ENCODE measurements at places on chromosomes 7 and 10.
A peak's percentile ranks its signal among the peaks of the same experiment; 100 is the strongest.

GRCh38 chr10:22345301-22346095 is at the start of gene SPAG6:
TSS of gene SPAG6 (plus strand) at chr10:22345496. CDS start at chr10:22345612, 116 bp downstream.
- DNase-seq: peak; percentile 42

GRCh38 chr7:28330384-28331070 is 81.8 kb upstream of the CREB5 start:
- DNase-seq: no peak

- DNase-seq: no peak
These were observed 315.6 kb downstream of the GRM8 start for GRCh38 chr7:126937171-126937570.

DNA sequence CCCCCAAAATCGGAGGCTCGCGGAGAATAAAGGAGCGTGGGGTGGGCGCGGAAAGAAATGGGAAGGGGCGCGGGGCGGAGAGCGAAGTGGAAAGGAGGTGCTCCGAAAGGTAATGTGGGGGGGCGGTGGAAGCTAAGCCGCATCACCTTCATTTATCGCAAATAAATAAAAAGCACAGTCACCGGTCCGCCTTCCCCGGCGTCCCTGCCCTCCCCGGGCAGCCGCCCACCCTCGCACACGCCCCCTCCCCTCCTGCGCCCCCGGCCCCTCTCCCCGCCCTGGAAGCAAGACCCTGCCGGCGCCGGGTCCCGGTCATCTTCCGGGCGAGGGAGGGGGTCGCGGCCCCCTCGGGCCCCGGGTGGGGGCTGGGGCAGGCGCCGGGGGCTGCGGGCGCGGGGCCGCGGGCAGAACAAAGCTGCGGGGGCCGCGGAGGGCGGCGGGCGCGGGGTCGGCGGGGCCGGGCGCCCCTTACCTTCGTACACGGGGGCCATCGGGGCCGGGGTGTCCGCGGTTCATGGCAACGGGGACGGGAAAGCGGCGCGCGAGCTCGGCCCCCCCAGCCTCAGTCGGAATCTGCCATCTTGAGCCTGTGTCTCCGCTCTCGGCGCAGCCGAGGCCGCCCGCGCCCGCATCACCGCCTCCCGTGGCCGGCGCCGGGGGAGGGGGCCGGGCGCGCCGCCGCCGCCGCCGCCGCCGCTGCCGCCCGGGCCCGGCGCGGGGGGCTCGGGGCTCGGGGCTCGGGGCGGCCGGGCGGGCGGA is 486 bp downstream of the HIPK2 start:
- DNase-seq: no peak

- peak; percentile 84 for DNase-seq
These were observed 70.8 kb upstream of the UCN3 start for GRCh38 chr10:5293691-5294550.

DNA sequence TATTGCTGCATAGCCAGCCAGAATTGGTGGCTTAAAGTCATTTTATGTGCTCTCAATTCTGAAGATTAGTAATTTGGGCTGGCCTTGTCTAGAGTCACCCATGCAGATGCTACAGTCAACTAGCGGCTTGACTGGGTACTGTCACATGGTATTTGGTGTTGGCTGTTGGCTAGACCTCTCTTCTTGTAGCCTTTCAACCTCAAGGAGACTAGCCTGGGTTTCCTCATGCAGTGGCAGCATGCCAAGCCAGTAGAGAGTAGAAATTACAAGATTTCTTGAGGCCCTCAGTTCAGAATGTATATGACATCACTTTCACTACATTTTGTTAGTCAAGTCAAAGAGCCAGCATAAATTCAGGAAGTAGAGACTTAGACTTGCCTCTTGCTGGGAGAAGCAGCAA is 3.7 kb upstream of the ZNF800 start:
- no peak for DNase-seq

GRCh38 chr10:112915590-112916572 is 34.2 kb upstream of the TCF7L2 start:
- DNase-seq: no peak

- DNase-seq: no peak
These were observed 63.8 kb downstream of the FAM241B start for GRCh38 chr10:69693886-69694285.

DNA sequence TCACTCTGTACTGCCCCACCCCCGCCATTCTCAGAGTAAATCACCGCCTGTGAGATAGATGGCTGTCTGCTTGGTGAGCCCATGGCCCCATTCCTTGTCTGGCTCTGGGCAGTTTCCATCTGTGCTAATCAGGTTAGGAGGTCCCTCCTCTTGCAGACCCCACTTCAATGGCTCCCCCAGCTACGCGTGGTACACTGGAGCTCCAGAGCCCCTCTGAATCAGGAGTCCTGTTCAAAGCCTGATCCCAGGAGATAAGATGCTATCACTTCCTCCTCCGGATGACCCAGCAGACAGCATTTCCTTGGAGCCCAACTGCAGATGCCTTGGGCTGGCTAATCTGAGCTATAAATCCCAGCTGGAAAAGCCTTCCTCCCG is 122.3 kb downstream of the SH3PXD2A start:
- no peak for DNase-seq

DNA sequence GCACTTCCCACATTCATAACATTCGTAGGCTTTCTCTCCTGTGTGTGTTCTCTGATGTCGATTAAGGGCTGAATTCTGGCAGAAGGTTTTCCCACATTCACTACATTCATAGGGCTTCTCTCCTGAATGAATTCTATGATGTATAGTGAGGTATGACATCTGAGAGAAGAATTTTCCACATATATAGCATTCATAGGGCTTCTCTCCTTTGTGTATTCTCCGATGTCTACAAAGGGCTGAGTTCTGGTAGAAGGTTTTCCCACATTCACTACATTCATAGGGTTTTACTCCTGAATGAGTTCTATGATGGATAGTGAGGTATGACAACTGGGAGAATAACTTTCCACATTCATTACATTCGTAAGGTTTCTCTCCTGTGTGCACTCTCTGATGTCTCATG is 15.6 kb downstream of the ZNF12 start:
- DNase-seq: no peak

DNA sequence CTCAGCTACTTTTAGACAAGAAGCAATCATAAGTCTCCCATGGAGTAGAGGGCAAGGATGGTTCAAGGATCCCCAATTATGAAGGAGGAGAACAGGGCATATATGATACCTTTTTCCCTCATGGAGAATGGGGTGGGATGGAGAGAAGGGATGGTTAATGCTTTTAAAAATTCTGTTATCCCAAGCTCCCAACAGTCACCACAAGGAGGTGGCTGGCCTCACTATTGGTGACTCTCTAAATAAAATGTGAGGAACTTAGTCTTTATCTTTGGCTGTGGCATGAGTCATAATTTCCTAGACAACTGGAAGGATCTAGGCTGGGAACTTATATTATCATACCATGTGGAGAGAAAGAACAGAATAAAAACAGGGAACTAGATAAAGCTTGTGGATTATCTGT is 297.0 kb downstream of the PHTF2 start:
- no peak for DNase-seq

- DNase-seq: no peak
These were observed 55.9 kb downstream of the GRID1 start for GRCh38 chr10:86310702-86311101.

GRCh38 chr7:142832417-142832816 is 22.5 kb upstream of the EPHB6 start:
- no peak for DNase-seq

- DNase-seq: no peak
These were observed 26.1 kb upstream of the DUSP5 start for GRCh38 chr10:110471566-110472139.

- no peak for DNase-seq
These were observed 226.5 kb upstream of the STEAP1 start for GRCh38 chr7:89927762-89928161.

- DNase-seq: no peak
These were observed 87.8 kb upstream of the DUSP5 start for GRCh38 chr10:110409926-110410325.

GRCh38 chr10:66349726-66350125 is 576.1 kb upstream of the LRRTM3 start:
- DNase-seq: no peak

DNA sequence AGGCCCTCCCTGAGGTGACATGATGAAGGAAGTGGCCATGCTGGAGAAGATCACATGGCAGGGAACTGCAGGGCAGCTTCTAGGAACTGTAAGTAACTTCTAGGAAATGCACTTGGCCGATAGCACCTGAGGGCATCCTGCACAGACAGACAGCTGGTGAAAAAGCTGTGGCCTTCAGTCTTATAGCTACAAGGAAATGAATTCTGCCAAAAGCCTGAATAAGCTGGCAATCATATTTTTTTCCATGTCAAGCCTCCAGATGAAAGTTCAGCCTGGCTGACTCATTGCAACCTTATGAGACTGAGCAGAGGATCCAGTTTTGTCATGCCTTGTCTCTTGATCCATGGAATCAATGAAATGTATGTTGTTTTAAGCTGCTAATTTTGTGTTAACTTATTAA is 91.1 kb upstream of the CACNA2D1 start:
- DNase-seq: no peak

- peak; percentile 42 for DNase-seq
These were observed 61.2 kb upstream of the LRRN3 start for GRCh38 chr7:111029574-111030251.

DNA sequence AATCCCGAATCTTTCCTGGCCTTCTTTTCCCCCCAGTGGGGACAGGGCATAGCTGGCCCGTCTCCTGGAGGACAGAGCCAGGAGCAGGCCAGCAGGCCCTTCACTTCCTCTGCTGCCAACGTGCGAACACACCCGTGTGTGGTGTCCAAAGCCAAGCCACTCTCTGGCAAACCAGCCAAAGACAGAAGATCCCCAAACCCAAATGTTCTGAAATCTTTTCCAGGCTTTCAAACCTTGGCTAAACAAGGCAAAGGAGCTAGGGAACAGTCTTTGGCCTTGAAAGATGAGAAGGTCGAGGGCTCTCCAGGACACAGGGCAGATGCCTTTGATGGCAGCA is 63.0 kb downstream of the PROSER2 start:
- no peak for DNase-seq

DNA sequence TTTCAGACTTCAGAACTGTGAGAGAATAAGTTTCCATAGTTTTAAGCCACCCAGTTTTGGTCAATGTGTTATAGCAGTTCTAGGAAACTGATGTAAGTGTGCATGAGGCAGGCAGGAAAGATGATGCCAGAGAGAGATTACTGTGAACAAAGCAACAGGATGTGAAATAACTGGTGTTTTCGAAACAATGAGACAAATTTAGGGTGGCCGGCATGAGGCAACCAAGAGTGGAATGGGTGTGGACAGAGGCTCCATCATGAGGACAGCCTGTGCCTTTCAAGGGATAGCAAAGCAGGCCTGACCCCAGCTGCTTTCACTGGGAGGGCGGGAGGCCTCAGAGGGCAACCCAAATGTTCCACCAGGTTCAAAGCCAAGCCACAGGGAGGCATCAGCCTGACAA is 67.3 kb upstream of the UCN3 start:
- no peak for DNase-seq

DNA sequence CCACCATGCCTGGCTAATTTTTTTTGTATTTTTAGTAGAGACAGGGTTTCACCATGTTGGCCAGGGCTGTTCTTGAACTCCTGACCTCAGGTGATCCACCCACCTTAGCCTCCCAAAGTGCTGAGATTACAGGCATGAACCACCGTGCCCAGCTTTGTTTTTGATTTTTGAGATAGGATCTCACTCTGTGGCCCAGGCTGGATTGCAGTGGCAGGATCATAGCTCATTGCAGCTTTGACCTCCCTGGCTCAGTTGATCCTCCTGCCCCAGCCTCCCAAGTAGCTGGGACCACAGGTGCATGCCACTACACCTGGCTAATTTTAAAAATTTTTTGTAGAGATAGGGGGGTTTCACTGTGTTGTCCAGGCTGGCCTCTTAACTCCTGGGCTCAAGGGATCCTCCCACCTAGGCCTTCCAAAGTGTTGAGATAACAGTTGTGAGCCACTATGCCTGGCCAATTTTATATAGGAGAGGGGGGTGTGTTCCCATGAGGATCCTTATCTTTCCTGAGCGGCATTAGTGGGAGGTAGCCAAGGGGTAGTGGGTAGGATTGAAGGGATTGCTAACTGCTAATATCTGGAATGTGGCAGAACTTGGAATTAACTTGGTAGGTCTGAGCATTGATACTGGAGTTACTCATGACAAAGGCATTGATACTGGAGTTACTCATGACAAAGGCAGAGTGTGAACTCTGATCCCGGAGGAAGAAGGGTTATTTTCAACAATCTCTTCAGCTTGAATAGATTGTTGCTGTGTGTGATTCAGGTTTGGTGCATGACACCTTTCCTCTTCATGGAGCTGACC is 1.0 kb upstream of the NOLC1 start:
- DNase-seq: no peak

- DNase-seq: no peak
These were observed 158.4 kb downstream of the ZMYND11 start for GRCh38 chr10:293636-294035.

GRCh38 chr7:127927348-127927696 is 103.9 kb downstream of the LRRC4 start:
- no peak for DNase-seq

DNA sequence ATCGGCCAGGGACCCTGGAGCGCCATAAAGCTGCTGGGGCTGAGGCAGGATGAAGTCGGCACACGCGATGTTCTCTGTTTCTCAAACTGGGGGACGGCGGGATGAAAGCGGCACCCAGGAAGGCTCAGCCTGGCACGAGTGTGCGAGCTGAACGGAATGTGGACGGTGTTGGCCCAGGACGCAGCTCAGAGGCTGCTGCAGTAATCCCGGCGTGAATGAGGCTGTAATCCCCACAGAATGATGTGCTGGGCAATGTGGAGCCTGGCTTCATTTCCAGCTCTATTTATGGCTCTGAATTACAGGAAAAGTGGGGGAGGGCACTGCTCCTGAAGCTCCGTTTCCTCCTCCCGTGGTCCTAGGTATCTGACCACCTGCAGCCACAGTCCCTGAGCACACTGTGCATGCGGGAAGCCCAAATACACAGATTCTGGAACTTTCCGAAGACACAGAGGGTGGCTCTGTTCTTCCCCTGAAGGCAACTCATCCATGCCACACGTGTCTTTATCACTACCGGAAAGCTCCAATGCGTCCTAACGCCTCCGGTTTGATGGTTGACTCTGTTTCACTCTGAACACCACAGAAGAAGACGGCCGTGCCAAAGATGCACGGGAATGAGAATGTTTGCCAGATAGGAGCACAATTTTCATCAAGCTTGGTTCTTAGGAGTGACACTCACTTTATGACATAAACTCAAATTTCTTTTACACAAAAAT is 37.6 kb downstream of the KLF6 start:
- no peak for DNase-seq

Data from stimulated activated CD4-positive, alpha-beta T cell treated with anti-CD3 and anti-CD28 coated beads, Interleukin-4, amount 100 ng/mL, for 48 hours (primary cell).